Sciatic nerve (tissue), 2 donors: ENCODE measurements at places on chromosomes 3 and 15. TPM values are rescaled to one million over a fixed set of nuclear protein-coding genes. Genes with fewer than 3 reads are reported as not detected.

DNA sequence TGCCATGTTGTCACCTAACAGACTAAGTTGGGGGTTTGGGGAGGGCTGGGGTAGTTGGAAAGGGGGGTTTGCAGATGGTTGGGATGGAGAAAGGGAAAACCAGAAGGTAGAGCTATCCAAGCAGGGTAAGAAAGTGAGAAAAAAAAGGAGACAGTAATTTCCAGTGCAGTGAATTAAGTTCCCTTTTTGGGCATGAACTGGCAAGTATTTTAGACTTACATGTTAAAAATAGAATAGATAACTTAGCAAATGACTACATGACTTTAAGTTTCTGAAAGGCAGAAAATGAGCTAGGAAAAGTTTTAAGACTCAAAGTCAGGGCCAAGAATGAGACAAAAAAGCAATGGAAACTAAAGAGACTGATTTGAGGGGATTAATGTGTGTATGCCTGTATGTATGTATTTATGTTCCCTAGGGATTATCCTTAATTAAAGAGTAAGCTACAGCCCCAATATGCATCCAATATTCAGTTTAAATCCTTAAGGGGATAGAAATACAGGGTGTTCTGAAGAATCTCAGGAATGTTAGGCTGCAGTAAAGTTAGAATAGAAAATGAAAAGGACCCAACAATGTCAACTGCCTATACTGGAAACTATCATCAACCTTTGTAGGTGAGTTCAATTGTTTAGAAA lies 285.2 kb upstream of the MME start:
- DNase-seq, result no peak

GRCh38 chr3:183331498-183331897 lies 78.4 kb downstream of the B3GNT5 start:
- DNase-seq, result no peak

GRCh38 chr15:35306361-35306981 lies 221.4 kb upstream of the NANOGP8 start:
- DNase-seq, result no peak

- DNase-seq, result peak; percentile 80
Observed at GRCh38 chr3:73365756-73366397, 258.9 kb downstream of the PDZRN3 start.

DNA sequence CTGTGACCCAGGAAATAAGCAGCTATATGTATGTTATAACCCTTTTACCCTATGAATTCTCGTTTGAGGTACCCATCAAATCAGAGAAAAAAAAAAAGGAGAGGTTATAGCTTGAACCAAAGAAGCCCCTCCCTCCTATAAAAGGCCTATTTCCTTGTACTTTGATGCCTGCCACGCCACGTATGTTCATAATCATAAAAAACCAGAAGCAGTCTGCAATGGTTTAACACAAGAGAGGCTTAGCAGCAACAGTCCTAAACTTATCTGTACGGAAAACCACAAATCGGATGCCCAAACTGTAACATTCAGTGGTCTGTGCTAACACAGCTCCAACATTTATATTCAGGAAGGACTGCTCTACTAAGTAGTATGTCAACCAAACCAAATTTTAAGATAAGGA lies 21.2 kb downstream of the CCR8 start:
- no peak for DNase-seq

CD276 gene
- total RNA-seq, result 47.0 TPM

BTLA gene
- total RNA-seq, result 0.45 TPM
